Vein endothelial cell (primary cell): ENCODE measurements at places on chromosomes 7 and 10. TPM values are rescaled to one million over a fixed set of nuclear protein-coding genes. Genes with fewer than 3 reads are reported as not detected.

Gene AGR2
- total RNA-seq = not detected in 2 replicates

Gene ORC5
- total RNA-seq = 18.6 and 30.1 TPM in 2 replicates

Gene ASIC3
- total RNA-seq = 0.29 and 0.33 TPM in 2 replicates

Gene XPNPEP1
- total RNA-seq = 157 and 205 TPM in 2 replicates

Gene CEP55
- 18.9 and 39.1 TPM in 2 replicates for total RNA-seq

Gene HOXA10
- 6.2 and 7.5 TPM in 2 replicates for total RNA-seq

Gene GPR26
- total RNA-seq = not detected in 2 replicates
